AG09319 (cell line): ENCODE measurements at places on chromosomes 11 and 22.

- no peak for DNase-seq
Observed at GRCh38 chr11:94103471-94103870, 25.2 kb upstream of the PANX1 start.

DNA sequence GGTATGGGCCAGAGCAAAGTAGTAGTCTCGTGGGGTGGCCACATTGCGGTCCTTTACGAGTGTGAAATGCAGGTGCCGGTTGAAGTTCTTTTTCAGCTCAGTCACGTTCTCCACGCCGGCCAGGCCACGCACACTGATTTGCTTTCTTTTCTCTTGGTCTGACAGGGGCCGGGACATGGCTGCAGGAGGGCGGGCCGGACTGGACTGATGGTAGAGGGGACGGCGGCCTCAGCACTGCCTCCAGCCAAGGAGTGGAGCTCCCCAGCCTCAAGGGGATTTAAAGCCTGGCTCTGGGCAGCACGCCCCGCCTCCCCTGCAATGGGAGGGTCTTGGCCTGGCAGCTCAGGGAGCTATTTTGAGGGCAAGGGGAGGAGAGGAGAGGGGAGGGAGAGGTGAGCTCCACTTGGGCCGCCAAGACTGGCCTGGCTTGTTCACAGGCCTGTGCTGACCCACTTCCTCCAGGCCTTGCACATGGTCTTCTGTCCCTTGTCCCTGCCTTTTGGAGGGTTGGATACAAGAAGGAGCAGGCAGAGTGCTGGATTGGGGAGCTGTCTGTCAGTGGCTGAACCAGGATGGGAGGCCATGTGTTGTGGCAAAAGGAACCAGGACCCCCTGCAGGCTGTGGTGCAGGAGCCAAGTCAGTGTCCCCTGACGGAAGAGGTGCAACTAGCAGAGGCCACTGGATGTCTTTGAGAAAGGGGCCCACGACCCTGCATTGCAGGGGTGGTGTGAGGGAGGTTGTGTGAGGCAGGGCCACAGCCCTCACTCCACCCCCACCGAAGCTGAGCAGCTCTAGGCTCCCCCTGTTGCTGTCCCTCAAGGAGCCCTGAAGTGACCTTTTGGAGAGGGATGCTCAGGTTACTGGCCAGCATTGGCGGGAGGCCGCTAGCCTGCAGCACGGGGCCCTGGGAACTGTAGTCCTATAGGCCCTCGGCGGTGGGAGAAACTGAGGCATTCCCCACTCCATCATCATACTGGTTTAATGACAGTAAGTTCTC is at the start of gene PYGM:
Gene PYGM, minus strand, starts transcription at position 253 of the 998 bp plus-strand sequence. Its CDS starts 76 bp downstream, at position 177.
- no peak for DNase-seq

GRCh38 chr22:37690407-37690806 is 4.3 kb downstream of the NOL12 start:
- no peak for DNase-seq

GRCh38 chr22:38228873-38229740 is 27.3 kb downstream of the MAFF start:
- peak; percentile 57 for DNase-seq

GRCh38 chr22:44080936-44081861 is 57.1 kb downstream of the PARVB start:
- DNase-seq, result peak; percentile 39

GRCh38 chr11:121575250-121575962 is 122.6 kb upstream of the SORL1-AS1 start:
- no peak for DNase-seq

DNA sequence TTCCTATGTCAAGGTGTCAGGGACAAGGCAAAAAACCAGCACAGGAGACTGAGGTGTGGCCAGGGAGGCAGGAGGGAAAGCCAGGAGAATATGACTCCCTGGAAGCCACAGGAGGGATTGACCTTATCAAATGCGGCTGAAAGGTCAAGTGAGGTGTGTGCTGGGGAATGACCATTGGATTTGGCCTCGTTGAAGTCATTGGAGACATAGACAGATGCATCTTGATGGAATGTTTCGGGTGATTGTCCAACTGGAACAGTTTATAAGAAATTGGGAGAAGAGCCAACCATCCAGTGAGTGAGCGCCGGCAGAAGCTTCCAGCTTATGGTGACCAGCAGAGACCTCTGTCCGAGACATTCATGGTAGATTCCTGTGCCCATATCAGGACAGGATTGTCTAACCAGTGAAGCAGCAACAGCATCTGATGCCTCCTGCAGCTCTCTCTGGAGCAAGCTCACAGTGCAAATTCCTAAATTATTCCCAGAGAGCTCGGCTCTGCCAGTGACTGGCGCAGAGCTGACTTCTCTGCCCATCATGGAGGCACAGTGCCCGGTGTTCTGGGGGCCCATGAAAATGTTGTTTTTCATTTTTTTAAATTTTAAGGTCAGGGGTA is 95.4 kb downstream of the MYO18B start:
- DNase-seq, result no peak

DNA sequence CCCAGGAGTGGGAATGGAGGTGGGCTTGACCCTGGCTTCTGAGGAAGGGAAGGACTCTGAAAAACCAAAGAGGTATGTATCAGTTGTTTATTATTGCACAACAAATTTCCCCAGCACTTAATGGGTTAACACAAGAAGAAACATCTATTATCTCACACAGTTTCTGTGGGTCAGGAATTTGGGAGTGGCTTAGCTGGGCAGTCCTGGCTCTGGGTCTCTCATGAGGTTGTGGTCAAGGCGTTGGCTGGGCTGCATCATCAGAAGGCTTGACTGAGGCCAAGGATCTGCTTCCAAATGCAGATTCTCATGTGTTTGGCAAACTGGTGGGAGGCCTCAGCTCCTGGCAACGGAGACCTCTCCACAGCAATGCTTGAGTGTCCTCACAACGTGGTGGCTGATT is 17.5 kb upstream of the SMIM38 start:
- no peak for DNase-seq
